ENCODE measurements at places on chromosomes 5 and 9.
A peak's percentile ranks its signal among the peaks of the same experiment; 100 is the strongest.

GRCh38 chr9:124298646-124299235 lies 41.0 kb downstream of the NEK6 start:
- H3K4me1 ChIP-seq, result peaks cover 29% of the 10 kb centered on the region
- peaks cover 4% of the 10 kb centered on the region for H3K36me3 ChIP-seq
- H3K27ac ChIP-seq, result peak overlapping the region; percentile 57
- no peak for DNase-seq
- no peaks in the 10 kb centered on the region for H3K27me3 ChIP-seq

DNA sequence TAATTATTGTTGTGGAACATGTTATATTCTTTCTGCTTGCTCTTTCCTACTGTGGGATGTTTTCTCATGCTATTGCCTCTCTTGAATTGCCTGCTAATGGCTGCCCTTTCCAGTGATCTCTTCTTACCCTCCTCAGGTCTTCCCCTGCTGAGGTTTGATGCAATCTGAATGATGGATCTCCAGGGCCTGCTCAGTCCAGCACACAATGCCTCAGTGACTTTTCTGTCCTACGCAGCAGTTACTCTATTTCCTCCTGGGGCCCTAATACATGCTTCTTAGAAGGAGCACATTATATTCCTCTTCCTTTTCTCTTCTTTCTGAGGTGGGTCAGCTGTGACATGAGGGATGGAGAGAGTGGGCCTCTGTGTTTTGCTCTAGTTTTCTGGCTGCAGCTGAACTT lies at the start of gene SPINK14:
SPINK14 (plus strand) TSS at position 301 of the 400 bp plus-strand sequence. CDS start 1,187 bp downstream, outside the sequence.
- no peaks in the 10 kb centered on the region for H3K4me1 ChIP-seq
- H3K27ac ChIP-seq, result no peak within 1 kb of the TSS
- no peak for DNase-seq

GRCh38 chr9:973295-973834 lies 3.1 kb upstream of the DMRT3 start:
- H3K36me3 ChIP-seq, result peaks cover 3% of the 10 kb centered on the region
- no peak overlapping the region for H3K4me3 ChIP-seq
- no peak for DNase-seq
- peaks cover 12% of the 10 kb centered on the region for H3K4me1 ChIP-seq
- peaks cover 77% of the 10 kb centered on the region for H3K27me3 ChIP-seq

GRCh38 chr9:90858457-90858901 lies 56.9 kb downstream of the SYK start:
- no peak overlapping the region for H3K27ac ChIP-seq
- DNase-seq, result no peak
- no peak overlapping the region for H3K4me3 ChIP-seq

DNA sequence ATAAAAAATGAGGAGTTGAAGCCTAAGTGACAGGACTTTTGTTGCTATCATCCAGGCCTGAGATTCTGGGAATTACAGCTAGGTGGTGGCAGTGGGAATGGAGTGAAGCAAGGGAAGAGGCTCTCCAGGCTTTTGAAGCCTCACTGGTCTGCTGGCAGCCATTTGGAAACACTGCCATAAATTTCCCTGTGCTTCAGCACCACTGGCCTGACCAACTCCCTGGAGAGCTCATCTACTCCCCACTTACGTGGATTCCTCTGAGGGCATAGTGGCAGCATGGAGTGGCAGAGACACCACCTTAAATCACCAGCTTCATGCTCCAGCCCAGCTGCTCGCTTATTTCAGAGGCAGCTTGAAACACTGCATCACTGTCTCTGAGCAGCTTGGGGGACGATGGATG lies 518.2 kb downstream of the TLR4 start:
- no peak overlapping the region for H3K4me3 ChIP-seq
- H3K36me3 ChIP-seq, result no peaks in the 10 kb centered on the region
- no peaks in the 10 kb centered on the region for H3K27me3 ChIP-seq
- no peaks in the 10 kb centered on the region for H3K4me1 ChIP-seq
